CD4-positive, alpha-beta memory T cell (primary cell): ENCODE measurements at places on chromosomes 12 and 14. TPM values are rescaled to one million over a fixed set of nuclear protein-coding genes. Genes with fewer than 3 reads are reported as not detected.
A peak's percentile ranks its signal among the peaks of the same experiment; 100 is the strongest.

The ADAMTS20 gene
- not detected for total RNA-seq

- no peak for DNase-seq
- no peaks in the 10 kb centered on the region for H3K27me3 ChIP-seq
- H3K27ac ChIP-seq: no peak overlapping the region
- H3K36me3 ChIP-seq: no peaks in the 10 kb centered on the region
Measured at GRCh38 chr14:22849212-22849819, 12.9 kb downstream of the MMP14 start.

GRCh38 chr14:71538288-71538687 lies 393.9 kb upstream of the RGS6 start:
- no peak overlapping the region for H3K27ac ChIP-seq
- DNase-seq: no peak
- H3K36me3 ChIP-seq: no peaks in the 10 kb centered on the region

The BCL11B gene
- total RNA-seq: 165 TPM

DNA sequence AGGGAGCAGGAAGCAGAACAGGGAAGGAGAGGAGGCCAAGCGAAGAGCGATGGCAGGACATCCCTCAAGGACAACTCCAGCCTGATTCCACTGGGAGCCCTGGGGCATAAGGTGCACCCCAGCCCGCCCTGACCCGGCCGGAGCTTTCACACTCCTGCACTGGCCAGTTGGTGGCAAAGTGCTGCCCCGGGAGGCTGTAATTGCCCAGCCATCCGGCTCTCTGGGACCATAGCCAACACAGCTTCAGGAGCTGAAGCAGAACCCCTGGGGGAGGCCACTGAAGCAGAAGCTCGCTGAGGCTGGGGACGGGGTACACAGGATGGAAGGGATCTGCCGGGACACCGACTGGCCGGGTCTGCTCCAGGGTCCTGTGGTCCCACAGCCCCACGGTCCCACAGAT lies 41.9 kb upstream of the BEGAIN start:
- H3K27ac ChIP-seq: no peak overlapping the region
- H3K4me1 ChIP-seq: no peaks in the 10 kb centered on the region
- H3K27me3 ChIP-seq: no peaks in the 10 kb centered on the region
- H3K4me3 ChIP-seq: no peak overlapping the region

The GPX2 gene
- not detected for total RNA-seq

GRCh38 chr14:23056145-23056955 lies 970 bp downstream of the CDH24 start:
- H3K4me3 ChIP-seq: no peak overlapping the region
- peaks cover 17% of the 10 kb centered on the region for H3K36me3 ChIP-seq
- H3K4me1 ChIP-seq: peaks cover 17% of the 10 kb centered on the region
- H3K27ac ChIP-seq: no peak overlapping the region
- no peaks in the 10 kb centered on the region for H3K27me3 ChIP-seq

GRCh38 chr12:43675048-43675904 lies 83.3 kb downstream of the PUS7L start:
- H3K4me1 ChIP-seq: no peaks in the 10 kb centered on the region
- DNase-seq: no peak
- H3K36me3 ChIP-seq: no peaks in the 10 kb centered on the region

DNA sequence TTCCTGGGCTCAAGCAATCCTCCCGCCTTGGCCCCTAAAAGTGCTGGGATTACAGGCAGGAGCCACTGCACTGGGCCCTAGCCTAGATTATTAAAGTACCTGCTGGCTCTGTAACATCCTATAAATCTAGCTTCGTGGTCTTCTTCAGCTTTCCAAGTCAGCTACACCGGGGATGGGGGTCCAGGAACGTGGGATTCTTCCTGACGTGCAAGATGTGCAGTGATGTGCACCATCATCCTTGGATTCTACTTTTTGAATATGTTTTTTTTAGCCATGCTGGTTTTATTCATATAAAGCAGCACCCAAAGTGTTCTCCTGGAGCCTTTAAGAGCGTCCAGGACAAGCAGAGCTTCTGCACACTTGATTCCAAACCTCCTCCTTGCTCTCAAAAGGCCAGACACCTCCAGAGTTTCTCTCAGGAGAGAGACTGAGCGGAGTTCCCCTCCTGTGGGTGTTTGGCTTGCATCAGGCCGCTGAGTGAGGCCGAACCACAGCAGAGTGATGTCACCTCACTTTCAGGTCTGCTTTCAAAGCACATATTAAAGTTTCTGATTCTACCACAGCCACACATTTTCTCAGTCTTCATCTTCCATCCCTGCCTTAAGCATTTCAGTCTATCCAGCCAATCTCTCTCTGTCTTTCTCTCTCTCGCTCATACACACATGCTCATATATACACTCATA lies 33.4 kb downstream of the VCPKMT start:
- peak overlapping the region; percentile 99 for H3K27ac ChIP-seq
- no peaks in the 10 kb centered on the region for H3K36me3 ChIP-seq
- no peaks in the 10 kb centered on the region for H3K27me3 ChIP-seq
- DNase-seq: peak; percentile 95

The ZNF384 gene
- total RNA-seq: 88.7 TPM

The ORMDL2 gene
- total RNA-seq: 42.6 TPM

GRCh38 chr12:76266797-76267196 lies 81.4 kb downstream of the BBS10 start:
- H3K36me3 ChIP-seq: no peaks in the 10 kb centered on the region
- no peak overlapping the region for H3K27ac ChIP-seq
- no peaks in the 10 kb centered on the region for H3K4me1 ChIP-seq

The DLGAP5 gene
- total RNA-seq: not detected

DNA sequence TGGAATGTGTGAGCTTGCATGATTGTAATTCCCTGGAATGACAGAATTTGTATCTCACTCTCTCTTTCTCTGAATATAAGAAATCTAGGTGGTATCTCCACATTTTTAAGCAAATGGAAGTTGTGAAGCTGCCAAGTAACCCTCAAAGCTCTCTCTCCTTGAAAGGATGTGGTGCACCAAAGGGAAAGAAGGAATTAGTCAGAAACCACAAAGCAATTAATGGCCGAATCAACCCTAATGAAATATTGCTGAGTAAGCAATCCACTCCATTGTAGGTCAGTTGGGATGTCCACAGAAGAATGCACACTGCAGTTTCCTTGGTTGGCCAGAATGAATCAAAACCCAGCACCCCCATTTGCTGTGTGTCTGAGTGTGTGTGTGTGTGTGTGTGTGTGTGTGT lies 153.5 kb downstream of the KCNA5 start:
- H3K36me3 ChIP-seq: no peaks in the 10 kb centered on the region
- no peak overlapping the region for H3K27ac ChIP-seq
- no peaks in the 10 kb centered on the region for H3K4me1 ChIP-seq
- DNase-seq: no peak
- no peak overlapping the region for H3K4me3 ChIP-seq
- no peaks in the 10 kb centered on the region for H3K27me3 ChIP-seq

- no peaks in the 10 kb centered on the region for H3K27me3 ChIP-seq
- H3K27ac ChIP-seq: no peak overlapping the region
- peaks cover 15% of the 10 kb centered on the region for H3K4me1 ChIP-seq
- H3K4me3 ChIP-seq: no peak overlapping the region
- H3K36me3 ChIP-seq: peaks cover 25% of the 10 kb centered on the region
Measured at GRCh38 chr12:112029301-112029700, 16.1 kb downstream of the ERP29 start.

DNA sequence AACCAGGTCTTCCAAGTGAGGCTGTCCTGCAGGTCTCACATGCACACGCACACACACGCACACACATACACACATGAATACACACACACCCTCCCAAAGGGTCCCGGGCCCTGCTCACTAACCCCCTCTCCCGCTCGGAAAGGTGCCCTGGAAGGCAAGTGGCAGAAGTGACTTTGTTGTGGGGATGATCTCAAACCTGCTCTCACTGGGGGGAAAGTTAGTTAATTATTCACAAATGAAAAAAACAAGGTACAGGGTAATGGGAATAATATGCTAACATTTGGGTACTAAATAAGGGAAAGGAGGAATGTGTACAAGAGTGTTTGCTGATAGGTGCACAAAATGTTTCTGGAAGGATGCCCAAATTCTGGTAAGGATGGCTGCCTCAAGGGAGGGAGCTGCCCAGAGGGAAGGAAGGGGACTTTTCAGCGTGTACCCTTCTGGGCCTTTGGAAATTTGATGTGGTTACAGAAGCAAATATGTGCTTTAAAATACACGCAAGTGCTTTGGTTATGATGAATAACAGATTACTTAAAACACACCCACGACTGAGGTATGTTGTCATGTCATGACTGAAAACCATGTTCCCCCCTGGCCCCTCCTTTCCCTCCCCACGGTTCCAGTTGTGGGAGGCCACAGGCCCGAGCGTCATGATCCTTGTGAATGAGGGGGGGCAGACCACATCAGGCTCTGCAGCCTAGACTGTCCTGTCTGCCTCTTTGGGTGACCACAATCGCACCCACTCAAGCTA lies 43.3 kb upstream of the PLEKHG6 start:
- H3K4me3 ChIP-seq: no peak overlapping the region
- no peaks in the 10 kb centered on the region for H3K4me1 ChIP-seq
- H3K36me3 ChIP-seq: no peaks in the 10 kb centered on the region

DNA sequence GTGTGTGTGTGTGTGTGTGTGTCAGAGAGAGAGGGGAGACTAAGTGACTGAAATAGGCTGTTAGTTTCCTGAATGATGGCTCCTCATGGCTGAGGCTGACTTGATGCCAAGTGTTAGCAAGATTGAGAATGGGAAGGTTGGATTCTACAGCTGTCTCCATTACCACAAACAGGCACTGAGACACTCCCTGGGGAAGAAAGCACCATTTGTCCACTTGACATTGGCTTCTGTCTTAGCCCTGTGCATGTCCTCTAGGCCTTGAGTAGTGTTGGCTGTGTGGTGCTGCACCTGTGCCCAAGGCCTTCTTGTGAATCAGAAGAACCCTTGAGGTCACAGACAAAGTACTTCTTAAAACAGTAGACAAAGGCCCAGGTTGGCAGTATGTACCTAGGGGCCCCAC lies 15.6 kb downstream of the ERG28 start:
- H3K27ac ChIP-seq: no peak overlapping the region
- H3K36me3 ChIP-seq: peaks cover 10% of the 10 kb centered on the region
- no peaks in the 10 kb centered on the region for H3K4me1 ChIP-seq

The MYL6 gene
- 589 TPM for total RNA-seq

The MANSC4 gene
- total RNA-seq: not detected

The LRRC10 gene
- total RNA-seq: not detected

The RFX4 gene
- total RNA-seq: not detected

DNA sequence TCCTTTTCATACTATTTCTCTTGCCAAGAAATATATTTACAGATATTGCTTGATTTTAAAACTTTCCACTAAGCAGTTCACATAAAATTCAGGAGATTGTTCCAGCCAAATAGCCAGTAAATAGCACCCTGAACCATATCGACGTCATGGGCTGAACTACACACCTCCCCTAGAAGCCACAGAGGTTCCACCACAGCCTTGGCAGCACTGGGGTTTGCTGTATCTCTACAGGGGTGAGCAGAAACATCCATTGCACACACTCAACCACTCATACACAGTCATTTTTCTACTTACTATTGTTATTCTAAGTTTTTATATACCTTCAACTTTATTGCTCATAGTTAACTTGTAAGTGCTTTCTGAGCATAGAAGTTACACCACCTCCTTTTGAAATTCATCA lies 8.1 kb upstream of the EIF2S3B start:
- no peaks in the 10 kb centered on the region for H3K27me3 ChIP-seq
- H3K27ac ChIP-seq: no peak overlapping the region
- no peak for DNase-seq
- H3K4me1 ChIP-seq: no peaks in the 10 kb centered on the region
- H3K4me3 ChIP-seq: no peak overlapping the region

DNA sequence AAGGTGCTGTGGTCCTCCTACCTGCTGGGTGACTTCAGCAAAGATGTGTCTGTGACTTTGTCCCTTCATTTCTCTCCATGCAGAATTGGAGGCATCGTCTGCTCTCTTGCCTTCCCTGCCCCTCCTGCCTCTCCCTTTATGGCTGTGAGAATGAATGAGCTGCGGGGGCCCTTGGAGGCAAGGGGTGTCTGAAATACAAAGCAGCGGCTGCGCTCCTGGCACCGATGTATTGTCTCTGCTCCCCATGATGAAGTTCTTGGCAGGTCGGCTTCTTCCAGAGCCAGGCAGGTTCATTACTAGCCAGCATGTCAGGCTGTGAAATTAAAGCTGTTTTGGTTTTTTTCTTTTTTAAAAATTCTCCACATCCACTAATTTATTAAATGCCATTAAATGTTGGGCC lies 194.5 kb downstream of the TSPAN9 start:
- H3K4me3 ChIP-seq: no peak overlapping the region
- no peaks in the 10 kb centered on the region for H3K36me3 ChIP-seq
- no peaks in the 10 kb centered on the region for H3K4me1 ChIP-seq
- no peak overlapping the region for H3K27ac ChIP-seq

The ANGEL1 gene
- 26.1 TPM for total RNA-seq

DNA sequence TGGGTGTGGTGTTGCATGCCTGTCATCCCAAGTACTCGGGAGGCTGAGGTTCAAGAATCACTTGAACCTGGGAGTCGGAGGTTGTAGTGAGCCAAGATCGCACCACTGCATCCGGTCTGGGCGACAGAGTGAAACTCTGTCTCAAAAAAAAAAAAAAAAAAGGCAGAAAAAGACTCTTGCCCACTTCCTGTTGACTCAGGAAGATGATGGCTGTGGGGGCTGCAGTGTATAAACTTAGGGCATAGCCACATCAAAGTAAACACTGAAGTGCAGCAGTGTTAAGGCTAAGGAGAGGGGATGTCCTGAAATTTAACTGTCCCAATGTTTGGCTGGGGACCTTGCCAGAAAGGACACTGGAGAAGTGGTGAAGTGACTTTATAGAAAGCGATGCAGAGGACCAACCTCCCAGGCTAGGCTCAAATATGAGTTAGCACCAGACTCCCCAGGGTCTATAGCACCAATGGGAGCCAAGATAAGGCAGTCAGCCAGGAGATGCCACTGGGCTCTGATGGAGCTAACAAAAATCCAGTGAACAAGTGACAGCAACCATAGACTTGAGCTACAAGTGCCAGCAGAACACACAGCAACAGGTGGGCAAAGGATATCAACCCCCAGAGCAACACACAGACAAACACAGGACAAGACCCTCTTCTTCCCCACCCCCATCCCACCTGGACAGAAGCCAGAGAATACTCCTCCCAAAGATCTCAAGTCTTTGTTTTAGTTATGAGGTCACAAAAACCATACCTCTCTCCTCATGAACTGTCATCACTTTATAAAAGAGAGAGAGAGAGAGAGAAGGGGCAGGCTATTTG lies 28.0 kb downstream of the NELL2 start:
- no peaks in the 10 kb centered on the region for H3K27me3 ChIP-seq
- H3K4me1 ChIP-seq: peaks cover 88% of the 10 kb centered on the region
- H3K36me3 ChIP-seq: no peaks in the 10 kb centered on the region
- peak; percentile 80 for DNase-seq
- peak overlapping the region; percentile 62 for H3K27ac ChIP-seq
